ENCODE measurements at places on chromosomes 7 and 10. TPM values are rescaled to one million over a fixed set of nuclear protein-coding genes. Genes with fewer than 3 reads are reported as not detected.

DNA sequence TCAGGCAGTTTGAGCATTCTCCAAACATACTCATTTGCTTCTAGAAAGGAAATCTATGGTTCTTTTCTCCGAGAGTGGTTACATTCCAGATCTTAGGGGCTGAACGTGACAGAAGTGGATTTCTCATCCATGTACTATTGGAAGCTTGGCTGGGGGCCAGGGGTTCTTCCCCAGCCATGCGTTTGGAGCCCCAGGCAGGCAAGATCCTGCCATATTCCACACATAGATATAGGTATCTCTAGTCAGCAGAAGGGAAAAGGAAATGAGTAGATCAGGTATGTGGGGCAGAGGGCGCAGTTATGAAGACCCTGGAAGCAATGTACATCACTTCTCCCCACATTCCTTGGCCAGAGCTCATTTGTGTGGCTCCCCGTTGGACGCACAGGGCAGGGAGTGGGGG is 299.8 kb downstream of the CCDC3 start:
- no peak for DNase-seq

DNA sequence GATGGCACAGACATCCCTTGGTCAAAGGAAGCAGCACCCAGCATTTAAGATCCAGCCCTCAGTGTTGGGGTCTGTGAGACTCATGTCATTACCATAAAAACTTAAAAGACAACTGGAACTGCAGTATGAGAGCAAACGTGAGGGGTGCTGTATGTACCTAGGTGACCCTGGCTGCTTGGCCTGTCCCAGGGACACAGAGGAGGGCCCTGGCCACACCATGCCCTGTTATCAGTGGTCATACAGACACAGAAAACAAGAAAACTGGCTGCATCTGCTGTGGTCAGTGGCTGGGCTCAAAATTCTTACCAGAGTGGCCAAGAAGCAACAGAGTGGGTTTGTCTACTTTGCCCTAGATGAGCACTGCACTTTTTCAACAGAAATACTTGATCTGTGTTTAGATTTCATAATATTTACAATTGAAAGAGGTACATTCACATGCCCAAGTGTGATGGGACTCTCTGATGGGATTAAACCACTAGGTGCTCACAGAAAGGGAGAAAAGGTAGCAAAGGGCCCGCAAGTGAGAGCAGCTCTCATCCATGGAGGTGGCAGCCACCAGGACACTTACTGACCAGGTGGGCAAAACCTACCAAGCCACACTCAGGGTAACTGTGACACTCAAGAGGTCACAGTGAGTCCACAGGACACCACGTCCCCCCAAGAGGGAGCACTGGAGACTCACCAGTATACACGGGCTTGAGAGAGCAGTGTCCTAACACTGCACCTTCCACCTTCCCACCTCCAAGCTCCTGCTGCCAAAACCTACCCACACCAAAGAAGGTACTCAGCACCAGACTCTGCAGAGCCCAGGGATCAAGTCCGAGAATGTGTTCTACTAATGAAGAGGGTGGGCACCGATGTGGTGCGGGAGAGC is 68.1 kb upstream of the CAMK2B start:
- no peak for DNase-seq

DNA sequence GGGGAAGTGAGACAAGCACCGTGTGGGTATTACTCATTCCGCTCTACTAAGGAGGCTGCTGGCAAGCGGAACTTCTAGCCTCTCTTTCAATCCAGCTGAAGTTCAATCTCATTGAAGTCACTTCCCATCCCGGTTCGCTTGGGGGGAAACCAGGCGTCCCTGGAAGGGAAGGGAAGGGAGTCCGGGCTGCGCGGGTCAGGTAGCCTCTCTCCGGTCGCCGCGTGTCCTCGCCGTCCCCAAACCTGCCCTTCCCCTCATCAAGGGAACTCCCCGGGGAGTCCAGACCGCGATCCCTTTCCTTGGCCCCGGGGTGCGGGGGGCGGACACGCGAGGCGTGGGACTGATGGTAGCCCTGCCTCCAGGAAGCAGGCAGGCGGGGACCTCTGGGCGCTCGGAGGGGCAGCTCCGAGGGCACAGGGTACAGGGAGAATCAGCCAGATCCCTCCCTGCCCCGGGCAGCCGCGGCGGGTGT is 598 bp upstream of the ZEB1 start:
- DNase-seq: peak; percentile 54

- DNase-seq: no peak
These were observed 232.4 kb downstream of the AHR start for GRCh38 chr7:17530741-17531421.

DNA sequence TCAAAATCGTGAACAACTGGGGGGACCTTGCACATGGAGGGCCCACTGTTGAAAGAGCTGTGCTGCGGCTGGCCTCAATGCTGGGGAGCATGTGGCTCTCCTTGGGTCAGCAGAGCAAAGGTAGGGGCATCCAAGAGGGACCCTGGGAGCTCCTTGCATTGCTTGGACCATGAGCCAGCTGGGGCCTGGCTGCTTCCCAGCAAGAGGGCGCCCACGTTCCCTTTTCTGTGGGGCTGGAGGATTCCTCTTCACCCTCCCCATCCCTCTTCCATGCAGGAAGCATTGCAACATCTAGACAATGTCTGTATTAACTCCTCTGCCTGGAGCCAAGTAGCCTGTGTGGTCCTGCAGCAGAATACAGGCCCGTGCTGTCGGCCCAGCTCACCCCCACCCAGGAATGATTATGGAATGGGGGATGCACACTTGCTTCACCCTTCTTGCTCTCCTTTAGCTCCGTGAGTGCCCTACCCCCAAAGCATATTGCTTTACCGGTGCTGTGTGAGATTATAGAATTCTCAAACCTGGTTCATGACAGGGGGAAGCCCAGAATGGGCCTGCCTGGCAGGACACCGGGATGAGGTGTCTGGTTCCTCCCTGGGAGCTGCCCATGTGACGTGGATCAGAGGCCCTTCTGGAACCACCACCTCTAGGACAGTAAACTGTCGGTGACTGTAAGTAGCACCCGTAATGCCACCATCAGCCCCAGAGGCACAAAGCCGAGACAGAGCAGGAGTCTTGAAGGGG is 61.9 kb downstream of the SYPL1 start:
- no peak for DNase-seq

DNA sequence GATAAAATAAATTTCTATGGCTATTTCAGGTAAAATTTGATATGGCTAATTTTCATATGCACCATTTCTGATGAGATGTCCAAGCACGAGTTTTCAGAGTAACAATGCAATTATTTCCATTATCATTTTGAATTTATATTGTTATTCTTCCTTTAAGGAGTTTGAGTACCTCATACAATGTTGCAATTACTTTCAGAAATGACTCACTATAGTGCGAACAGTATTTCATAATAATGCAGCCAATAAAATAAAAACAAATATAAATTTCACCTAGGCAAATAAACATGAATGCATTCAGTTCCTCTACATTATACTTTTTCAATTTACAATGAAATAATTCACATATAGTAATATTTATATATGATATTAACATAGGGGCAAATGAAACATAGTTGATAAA is 78.8 kb upstream of the LRRN3 start:
- no peak for DNase-seq

CLRN3 gene
- 0.84 TPM for total RNA-seq

Measured in pancreas (tissue), 10 donors.